SW 1271 (cell line): ENCODE measurements at places on chromosomes 7 and 10.
A peak's percentile ranks its signal among the peaks of the same experiment; 100 is the strongest.

GRCh38 chr7:70920876-70921275 is 211.1 kb upstream of the GALNT17 start:
- no peak for DNase-seq

DNA sequence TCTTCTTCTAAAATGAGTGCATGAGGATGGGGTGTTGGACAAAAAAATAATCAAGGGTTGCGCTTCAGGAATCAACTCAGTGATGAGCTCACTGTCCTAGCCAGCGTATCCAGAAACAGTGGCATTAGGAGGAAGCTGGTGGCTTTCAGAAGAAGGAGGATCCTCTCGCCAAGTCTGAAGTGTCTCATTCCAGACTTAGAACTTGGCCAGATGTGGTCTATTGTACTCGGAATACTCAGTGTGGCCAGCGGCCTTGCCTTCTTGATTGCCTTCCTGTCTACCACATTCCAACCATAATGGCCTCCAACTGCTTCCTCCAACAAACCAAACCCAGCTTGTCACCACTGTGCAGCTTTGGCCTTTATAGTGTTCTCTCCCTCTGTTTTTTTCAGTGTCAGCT is 732.4 kb downstream of the KCNMA1 start:
- no peak for DNase-seq

DNA sequence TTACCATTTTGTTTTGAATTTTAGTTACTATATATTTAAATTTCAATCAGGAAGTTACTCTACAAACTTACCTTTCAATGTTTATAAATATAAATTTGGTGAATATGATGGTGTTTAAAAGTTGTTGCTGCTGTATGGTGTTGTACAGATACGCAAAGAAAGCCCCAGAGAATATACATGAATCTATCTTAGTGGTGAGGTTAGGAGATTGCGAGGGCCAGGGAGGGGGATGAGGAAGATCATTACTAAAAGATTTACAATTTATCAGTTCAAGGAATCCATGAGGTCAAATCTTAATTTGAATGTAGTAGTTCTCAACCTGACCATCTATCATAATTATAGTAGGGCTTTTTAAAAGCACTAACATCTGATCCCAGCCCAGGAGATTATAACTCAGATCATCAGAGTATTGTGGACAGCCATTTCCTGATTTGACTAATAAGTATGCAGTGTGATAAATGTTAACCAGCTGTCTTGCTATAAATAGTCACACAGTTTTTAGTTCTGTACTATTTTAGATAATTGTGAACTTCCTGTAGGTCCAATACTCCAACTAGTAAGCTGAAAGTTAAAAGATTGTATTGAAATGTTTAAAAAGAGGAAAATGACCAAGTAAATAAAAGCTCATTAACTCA is 23.6 kb downstream of the FAM3C start:
- DNase-seq = no peak

DNA sequence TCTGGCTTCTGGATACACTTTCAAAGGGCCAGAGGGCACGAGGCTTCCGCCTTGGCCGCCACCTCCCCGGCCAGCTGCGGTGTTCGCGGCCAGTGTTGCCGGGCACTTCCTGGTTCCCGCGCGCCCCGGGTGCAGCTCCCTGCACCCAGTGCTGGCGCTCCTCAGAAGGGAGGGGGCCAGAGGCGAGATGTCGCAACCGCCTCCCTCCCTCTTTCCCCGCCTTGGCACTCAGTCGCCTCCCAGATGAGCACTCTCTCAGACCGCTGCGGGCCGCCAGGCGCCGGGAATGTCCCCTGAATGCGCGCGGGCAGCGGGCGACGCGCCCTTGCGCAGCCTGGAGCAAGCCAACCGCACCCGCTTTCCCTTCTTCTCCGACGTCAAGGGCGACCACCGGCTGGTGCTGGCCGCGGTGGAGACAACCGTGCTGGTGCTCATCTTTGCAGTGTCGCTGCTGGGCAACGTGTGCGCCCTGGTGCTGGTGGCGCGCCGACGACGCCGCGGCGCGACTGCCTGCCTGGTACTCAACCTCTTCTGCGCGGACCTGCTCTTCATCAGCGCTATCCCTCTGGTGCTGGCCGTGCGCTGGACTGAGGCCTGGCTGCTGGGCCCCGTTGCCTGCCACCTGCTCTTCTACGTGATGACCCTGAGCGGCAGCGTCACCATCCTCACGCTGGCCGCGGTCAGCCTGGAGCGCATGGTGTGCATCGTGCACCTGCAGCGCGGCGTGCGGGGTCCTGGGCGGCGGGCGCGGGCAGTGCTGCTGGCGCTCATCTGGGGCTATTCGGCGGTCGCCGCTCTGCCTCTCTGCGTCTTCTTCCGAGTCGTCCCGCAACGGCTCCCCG is at the start of gene FFAR4:
TSS of gene FFAR4 (plus strand) at position 231 of the 842 bp plus-strand sequence. CDS start at position 287, 56 bp downstream.
- no peak for DNase-seq

- no peak for DNase-seq
These were observed 926 bp upstream of the PCBD1 start for GRCh38 chr10:70889291-70889690.

DNA sequence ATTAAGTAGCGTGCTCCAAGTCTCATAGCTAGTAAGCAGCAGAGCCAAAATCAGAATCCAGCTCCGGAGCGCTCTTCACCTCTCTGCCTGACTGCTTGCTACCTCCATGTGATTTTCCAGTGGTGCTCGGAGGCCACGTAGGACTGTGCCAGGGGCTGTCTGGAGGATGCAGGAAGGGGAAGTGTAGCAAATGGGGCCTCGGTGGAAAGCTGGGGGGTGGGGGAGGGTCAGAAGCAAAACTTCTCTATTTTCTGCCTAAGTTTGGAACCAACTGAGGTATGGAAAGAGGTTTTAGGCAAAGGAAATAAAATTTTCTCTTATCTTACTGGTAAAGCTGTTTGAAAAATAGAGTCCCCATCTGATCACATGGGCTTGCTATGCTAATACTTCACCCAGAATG is 108.7 kb downstream of the TBXAS1 start:
- DNase-seq = no peak

GRCh38 chr10:123331438-123331837 is 177.2 kb downstream of the BUB3 start:
- DNase-seq = no peak

DNA sequence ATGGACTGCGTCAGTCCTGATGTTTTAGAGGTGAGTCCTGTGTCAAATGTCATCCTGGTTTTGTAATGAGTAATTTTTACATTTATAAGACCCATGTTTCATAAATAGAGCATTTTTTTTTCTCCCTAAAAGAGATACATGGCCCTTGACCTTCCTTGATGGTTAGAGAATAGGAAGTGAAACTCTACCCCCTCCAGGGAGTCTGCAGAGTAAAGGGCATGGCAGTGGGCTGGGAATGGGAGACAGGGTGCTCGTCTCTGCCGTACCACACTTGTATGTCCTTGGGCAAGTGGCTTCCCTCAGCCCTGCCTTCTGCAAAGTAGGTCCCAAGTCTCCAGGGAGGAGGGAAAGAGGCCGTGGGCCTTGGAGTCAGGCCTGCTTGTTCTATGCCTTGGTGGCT is 63.9 kb downstream of the WDFY4 start:
- DNase-seq = no peak

GRCh38 chr7:112184455-112184854 is 21.7 kb downstream of the DOCK4 start:
- DNase-seq = no peak

DNA sequence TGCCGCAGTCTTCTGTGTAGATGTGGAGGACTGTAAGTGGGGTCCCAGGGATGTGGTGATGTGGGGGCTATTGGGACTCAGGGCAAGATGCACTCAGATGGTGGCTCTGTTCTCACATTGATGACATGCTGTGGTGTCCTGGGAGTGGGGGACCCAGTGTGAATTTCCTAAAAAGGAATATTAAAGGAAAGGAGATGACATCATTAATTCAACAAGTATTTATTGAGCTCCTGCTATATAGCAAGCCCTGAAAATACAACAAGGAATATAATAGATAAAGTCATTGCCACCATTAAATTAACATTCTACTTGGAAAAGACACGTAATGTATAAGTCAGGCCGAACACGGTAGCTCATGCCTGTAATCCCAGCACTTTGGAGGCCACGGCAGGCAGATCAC is 61.9 kb upstream of the MNX1 start:
- DNase-seq = no peak

DNA sequence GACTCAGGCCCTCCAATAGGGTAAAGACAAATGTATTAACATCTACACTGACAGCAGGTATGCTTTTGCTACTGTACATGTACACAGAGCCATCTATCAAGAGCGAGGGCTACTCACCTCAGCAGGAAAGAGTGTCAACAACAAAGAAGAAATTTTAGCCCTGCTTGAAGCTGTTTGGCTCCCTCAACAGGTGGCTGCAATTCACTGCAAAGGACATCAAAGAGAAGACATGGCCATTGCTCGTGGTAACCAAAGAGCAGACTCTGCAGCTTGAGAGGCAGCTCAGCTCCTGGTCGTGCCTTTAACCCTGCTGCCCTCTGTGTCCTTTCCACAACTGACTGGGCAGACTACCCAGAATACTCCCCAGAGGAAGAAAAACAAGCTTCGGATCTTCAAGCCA is 5.1 kb downstream of the AKR1B15 start:
- DNase-seq = no peak

GRCh38 chr7:129739427-129739826 is 127.9 kb downstream of the NRF1 start:
- DNase-seq = no peak

- no peak for DNase-seq
These were observed 235.3 kb downstream of the CALN1 start for GRCh38 chr7:72176875-72177274.

DNA sequence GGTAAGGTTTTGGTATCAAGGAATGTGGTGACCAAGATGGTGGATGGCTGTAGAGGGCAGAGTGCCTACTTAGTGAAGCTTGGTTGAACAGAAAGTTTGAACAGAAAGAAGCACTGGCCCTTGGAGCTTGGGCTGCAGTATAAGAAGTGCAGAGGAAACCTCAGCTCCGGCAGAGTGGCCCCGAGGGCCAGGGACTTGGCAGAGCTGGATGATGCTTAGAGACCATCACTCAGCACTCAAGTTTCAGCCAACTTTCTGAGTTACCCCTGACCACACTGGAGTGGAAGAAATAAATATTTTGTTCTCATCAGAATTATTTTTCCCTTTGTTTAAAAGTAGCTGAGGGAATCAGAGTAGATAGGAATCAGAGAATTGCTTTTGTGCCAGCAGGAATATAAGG is 336.7 kb downstream of the C7orf25 start:
- no peak for DNase-seq

- DNase-seq = peak; percentile 76
These were observed at the start of gene NMT2 for GRCh38 chr10:15168291-15168785. TSS of gene NMT2 (minus strand) at chr10:15168693. CDS start at chr10:15168612, 81 bp downstream.

DNA sequence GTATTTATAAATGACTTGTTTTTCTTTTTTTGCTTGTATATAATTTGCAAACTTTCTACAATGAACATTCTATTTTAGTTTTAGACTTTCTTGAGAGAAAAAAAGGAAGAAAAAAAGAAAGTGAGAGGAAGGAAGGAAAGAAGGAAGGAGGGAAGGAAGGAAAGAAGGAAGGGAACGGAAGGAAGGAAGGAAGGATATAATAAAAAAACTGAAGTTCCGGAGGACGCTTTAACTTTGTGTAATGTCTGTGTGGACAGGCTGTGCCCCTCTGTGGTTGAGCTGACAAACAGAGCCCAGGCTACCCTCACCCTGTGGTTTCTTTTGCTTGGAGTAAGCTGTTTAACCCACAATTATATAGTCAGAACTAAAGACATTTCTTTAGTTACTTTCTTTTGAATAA is 108.7 kb downstream of the SEMA3D start:
- DNase-seq = no peak

DNA sequence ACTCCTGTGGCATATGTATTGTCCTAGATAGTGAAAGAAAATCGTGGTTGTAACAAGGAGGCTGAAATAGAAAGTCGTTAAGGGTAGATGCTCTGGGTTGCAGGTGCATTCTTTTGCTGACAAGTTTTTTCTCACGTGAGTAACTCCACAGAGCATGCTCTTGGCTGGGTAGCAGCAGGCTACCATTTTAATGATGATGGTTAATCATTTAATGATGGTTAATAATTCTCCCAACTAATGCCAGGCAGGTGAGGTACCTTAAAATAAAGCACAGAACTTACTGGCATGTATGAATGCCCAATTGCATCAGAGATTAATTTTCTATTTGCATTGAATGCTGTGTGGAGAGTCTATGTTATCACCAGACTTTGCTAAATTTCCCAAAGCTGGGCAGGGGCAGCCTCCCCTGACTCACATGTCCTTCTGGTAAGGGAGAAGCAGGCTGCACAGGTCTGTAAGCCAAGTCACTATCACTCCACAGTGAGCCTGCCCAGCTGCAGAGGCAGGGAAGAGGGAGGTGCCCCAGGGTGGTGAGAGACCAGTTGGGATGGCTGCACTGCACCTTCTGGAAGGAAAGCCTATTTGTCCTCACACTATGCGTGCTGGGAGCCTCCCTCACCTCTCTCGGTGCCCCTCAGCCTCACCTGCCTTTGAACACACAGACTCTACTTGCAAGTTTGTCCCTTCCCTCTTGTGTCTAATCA is 287.0 kb upstream of the IGFBP3 start:
- DNase-seq = no peak

DNA sequence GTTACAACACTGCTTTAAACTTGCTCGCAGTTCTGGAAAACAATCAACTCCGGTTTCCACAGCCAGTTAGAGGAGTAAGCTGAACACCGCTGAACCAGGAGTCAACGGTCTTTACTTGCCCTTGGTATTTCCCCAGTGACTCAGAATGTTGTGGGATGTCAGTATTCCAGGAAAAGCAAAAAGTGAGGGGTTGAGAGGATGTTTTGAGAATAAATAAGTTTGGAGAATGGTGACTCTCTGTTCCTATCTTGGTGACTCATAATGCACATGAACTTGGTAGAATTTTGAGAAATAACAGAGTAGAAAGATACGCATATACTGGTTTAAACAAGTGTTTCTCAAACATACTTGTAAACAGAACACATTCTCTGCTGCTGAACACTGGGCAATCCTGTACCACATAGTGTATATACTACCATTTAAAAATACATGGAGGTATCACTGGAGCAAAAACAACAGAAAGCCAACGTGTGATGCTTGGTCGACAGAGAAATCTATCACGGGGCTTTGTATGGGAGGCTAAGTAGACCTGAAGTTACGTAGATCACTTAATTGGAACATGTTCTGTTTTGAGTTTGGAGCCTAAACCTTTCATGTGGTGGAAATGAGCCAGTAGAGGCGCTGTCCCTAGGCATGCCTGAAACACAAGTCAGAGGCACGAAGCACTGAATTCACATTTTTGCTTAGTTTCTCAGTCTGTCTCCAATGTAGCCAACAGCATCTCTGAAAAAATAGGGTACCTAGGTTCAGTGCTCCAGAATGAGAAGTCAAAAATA is 534.3 kb downstream of the PARD3 start:
- peak; percentile 93 for DNase-seq

- DNase-seq = no peak
These were observed 768 bp downstream of the CHCHD2 start for GRCh38 chr7:56105508-56105907.

DNA sequence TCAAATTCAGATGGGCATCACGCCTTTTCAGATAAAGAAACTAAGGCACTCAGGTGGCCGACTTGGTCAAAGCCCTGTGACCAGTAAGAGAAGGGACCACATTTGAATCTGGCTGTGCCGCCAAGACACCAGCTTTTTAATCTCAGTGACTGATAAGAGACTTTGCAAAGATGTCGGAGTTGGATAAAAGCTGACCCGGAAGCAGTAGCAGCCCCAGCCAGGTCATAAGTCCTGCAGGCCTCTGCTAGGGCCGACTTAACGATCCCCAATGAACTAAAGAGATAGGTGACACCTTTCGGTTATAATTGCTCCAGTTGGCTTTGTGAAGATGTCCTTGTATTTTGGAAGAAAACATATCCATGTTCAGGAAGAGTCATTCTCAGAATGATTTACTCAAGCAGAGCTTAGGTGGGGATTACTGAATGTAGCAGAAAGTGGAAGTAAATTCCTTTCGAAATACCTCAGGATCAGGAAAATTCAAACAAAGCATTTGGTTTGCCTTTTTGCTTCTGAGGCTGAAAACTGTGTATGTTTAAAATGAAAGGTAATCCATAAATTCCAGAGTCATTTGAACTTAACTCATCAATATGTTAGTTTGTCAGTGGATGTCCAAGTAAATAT is 164.2 kb upstream of the PITRM1 start:
- DNase-seq = no peak
